ENCODE measurements at places on chromosomes 7 and 10.

DNA sequence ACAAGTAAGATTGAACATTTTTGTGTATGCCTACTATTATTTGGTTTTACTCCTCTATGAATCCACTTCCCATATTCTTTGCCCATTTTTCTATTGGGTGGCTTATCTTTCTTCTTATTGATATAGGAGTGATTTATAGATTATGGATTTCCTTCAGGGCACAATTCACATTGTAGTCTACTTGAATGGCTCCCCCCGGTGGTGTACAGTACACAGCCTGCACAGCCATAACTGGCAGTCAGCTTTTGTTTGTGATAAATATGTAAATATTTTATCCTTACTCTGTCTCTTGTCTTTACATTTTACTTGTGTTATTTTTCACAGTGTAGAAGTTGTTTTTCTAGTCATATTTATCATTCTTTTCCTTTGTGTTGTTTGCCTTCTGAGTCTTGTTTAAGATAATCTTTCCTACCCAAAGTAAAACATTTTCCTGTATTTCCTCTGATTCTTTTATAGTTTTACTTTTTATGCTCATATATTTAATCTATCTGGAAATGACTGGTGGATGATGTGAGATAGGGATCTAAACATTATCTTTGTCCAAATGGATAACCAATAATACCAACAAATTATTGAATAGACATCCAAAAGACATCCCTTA, 23.9 kb upstream of the CALD1 start:
- no peak for DNase-seq

- DNase-seq, result no peak
Observed at GRCh38 chr7:96182424-96183158, 139.3 kb downstream of the SLC25A13 start.

DNA sequence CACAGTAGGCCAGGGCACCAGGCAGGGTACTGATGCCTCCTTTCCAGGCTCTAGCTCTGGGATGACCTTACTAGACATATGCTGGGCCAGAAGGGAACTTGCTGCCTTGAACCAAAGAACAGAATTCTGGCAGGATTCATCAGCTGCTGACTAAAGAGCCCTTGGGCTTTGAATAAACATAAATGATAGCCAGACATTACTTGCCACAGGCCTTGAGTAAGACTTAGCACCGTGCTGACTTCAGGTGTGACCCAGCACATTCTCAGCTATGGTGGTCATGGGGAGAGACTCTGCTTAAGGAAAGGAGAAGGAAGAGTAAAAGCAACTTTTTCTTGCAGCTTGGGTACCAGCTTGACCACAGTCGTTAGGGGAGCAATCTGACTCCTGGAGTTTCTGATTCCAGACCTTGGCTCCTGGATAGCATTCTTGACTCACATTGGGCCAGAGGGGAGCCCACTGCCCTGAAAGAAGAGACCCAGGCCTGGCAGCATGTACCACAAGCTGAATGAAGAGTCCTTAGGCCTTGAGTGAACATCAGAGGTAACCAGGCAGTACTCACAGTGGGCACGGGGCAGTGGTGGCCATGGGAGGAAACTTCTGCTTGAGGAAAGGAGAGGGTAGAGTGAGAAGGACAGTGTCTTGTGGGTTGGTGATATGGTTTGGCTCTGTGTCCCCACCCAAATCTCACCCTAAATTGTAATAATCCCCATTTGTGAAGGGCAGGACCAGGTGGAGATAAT, 926.1 kb upstream of the SORCS1 start:
- DNase-seq, result no peak

DNA sequence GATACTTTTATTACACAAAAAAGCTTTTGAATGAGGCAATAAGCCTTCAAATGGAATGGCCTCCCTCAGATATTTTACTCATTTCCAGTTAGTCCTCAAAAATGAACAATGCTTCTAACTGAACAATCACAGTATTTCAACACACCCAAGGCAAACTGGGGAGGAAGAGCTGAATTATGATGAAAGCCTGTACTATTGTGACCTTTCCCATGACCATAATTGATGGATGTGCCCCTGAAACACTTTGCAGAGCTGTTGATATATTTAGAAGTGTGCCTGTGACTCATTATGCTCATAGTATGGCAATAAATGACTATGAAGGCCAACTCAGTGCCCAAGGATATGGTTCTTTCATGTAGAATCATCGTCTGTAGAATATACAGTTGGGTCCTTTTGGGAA, 248.1 kb downstream of the AHR start:
- no peak for DNase-seq

- no peak for DNase-seq
Observed at GRCh38 chr10:115093286-115093775, at the start of gene ATRNL1. Gene ATRNL1 (plus strand): TSS chr10:115093365. CDS start chr10:115093751, 386 bp downstream.
